ENCODE measurements at places on chromosomes 1 and 21.

DNA sequence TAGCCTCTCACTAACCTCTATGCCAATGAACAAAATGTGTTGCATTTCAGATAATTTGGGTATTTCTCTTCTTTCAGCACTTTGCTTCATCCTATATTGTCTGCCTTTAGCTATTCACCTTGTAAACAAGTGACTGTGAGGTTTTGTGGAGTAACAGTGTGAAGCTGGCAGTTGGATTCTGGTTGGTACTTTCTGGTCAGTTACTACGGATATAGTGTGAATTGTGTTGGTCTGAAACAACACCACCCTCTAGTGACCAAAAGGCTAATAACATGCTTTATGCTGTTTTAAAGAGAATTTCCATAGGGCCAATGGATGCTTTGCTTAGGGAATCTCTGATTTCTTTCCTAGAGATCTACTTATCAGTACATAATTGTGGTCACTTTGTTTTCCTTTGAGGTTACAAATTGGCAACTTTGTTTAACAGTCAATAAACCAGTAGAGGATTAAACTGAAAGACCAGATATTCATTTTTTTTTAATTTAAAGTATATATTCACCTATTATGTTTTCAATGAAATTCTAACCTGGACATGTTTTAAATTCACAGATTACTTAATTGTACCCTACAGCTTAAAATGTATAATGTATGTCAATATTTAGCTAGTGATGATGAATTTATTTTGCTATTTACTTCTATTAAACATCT lies 2.5 kb upstream of the PTGER3 start:
- peak; percentile 37 for DNase-seq

- no peak for DNase-seq
These were observed 15.0 kb upstream of the TMEM201 start for GRCh38 chr1:9573723-9574122.

GRCh38 chr1:53582211-53583020 lies 123.2 kb downstream of the DMRTB1 start:
- no peak for DNase-seq

- DNase-seq, result no peak
These were observed 25.2 kb downstream of the NVL start for GRCh38 chr1:224304767-224305166.

- DNase-seq, result peak; percentile 57
These were observed 2.9 kb upstream of the GPR25 start for GRCh38 chr1:200869753-200870391.

- DNase-seq, result no peak
These were observed 1.2 kb downstream of the S100A5 start for GRCh38 chr1:153539395-153540093.

DNA sequence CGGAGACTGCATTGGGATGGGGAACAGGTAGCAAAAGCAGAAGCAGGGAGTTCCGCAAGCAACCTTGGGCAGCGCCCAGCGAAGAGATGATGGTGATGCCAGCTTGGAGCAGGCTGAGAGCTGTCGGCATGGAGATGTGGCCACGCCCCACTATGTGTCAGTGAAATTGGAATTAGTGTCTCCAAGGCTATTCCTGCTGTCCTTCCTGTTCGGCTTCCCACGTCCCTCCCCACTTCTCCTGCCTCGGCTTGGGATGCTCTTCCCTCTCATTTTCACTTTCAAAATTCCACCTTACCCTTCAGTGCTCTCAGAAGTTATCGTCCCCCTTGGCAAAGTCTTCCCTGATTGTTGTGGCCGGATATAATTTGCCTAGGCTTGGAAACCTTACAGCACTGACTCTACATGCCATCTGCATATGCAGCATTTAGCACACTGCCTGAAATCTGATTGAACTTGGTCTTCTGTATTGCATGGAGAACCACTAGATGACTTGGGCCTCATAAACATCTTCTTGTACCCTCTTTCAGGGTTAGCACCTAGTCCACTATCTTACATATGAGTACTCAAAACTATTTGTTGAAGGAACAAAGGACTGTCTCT lies 270.7 kb upstream of the RUNX1 start:
- DNase-seq, result no peak

DNA sequence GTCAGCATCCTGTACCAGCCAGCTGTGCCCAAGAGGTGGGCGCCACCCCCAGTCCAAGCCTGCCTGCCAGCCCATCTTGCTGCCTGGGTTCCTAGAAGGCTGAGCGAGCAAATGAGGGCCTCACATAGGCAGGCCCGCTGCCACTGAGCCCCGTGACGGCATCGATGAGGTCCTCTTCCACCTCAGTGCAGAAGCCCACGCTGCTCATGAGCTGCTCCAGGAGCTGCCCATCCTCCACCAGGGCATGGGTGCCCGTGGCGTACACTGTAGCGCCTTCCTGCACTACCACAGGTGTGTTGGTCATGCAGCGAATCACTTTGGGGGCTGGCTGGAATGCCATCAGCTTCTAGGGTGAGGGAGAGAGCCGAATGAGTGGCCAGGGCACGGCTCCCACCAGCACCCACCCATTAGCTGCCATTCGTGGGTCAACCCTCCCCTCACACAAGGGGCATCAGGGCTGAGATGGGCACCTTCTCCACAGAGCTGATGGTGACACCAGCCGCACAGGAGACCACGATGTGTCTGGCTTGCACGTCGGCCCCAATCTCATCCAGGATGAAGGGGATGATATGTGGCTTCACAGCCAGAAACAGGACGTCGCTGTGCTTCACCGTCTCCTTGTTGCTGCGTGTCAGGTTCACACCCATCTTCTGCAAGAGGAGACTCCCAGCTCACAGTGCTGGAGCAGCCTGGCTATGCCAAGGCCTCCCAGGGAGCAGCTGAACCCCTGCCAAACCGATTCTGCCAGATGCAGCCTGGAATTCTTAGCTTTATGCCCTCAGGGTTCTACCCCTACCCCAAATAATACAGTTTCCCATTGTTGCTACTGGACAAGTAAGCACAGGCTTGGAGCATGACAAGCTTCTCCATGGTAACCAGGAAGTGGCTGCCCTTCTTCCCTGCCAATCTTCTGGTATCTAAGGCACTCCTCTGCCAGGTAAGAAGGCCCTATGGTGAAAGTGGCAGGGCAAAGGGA lies 2.0 kb downstream of the PYCR2 start:
- no peak for DNase-seq

DNA sequence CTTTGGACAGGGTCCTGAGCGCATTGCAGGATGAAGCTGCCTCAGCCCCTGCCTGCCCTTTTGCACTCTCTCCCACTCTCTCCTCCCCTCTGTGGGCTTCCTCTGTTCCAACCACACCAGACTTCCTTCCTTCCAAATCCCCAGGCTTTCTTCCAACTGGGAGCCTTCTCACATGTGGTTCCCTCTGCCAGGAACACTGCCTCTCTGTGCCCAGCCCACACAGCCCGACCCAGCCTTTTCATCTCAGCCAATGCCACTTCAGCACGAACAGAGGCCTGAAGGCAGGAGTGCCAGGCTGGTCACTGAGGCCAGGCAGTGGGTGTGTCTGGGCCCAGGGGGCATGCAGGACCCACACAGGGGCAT lies 5.9 kb downstream of the SELENON start:
- DNase-seq, result no peak

DNA sequence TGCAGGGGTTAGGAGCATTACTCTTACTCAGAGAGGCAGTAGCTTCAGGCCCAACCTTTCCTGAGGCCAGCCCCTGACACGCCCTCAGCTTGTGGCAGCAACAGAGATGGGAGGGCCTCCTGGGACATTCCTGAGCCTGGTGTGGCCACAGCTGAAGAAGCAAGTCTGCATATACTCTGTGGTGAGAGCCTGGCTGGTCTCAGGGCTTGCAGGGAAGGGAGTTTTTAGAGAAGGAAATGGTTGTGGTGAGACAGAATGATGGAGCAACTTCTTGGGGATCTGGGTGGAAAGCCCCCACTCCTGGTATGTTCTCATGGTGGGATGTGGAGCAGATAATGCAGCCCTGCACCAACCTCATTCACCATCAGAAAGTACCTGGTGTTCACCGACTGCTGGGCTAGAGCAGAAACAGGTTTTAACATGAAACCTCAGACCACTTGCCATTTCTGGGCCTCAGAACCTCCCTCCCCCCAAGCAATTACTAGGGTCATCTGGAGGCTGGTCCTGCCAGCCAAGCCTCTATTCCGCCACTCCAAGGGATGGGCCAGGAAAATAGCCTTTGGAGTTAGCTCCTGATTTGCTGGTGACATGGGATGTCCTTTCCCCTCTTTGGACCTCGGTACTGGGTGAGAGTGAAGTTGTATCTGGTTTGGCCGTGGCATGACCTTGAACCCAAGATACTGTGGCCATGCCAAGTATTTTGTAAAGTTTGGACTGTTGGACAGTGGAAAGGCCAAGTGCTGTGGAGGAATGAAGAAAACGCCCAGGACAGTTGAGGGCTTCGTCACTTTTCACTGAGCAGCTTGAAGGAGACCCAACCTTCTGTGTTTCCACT lies 28.1 kb upstream of the RNF19B start:
- peak; percentile 86 for DNase-seq

DNA sequence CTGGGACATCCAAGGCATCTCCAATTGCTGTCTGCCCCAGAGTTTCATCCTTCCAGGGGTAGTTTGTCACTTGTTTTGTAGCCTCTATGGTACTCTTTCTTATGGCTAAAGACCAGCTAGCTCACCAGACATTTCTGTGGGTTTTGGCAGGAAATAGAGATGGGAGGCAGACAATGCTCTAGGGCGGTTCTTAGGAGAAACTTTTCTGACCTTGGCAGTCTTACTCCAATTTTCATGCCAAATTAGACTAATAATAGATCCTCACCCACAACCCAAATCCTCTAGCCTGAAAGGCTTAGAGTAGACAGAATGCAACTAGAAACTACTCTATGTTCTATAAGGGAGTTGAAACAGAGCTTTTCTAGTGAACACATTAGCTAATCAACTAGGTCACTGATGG lies 69.8 kb downstream of the LRIG2 start:
- no peak for DNase-seq

- DNase-seq, result peak; percentile 7
These were observed 26.1 kb downstream of the ZP4 start for GRCh38 chr1:237864338-237865244.

GRCh38 chr1:46553506-46553905 lies 2.1 kb upstream of the KNCN start:
- DNase-seq, result no peak

Data from activated T-cell treated with anti-CD3 and anti-CD28 coated beads, Interleukin-2, amount 50 U/mL, for 72 hours (primary cell).